ENCODE measurements at places on chromosomes 4 and X.

- DNase-seq, result no peak
Observed at GRCh38 chrX:33855251-33855650, 276.9 kb downstream of the FAM47A start.

- DNase-seq, result no peak
Observed at GRCh38 chrX:150355913-150356312, 7.2 kb upstream of the MAMLD1 start.

DNA sequence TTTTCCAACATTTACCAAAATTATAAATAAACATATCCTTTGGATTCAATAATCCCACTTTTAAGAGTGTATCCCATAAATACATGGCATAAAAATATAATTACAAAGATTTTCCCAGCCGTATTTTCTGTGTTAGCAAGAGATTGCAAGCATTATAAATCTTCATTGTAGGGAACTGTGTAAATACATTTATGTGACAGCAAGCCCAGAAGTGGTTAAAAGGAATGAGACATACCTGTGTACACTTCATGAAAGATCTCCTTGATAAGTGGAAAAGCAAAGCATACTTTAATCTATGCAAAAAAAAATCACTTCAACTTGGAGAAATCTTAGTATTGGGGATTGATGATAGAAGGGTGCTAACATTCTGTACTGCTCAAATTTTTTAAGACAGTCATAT is 173.1 kb downstream of the GASK1B start:
- no peak for DNase-seq

- no peak for DNase-seq
Observed at GRCh38 chr4:108561116-108561515, 59.3 kb upstream of the RPL34 start.

- DNase-seq, result no peak
Observed at GRCh38 chr4:3852309-3852708, 86.1 kb downstream of the ADRA2C start.

DNA sequence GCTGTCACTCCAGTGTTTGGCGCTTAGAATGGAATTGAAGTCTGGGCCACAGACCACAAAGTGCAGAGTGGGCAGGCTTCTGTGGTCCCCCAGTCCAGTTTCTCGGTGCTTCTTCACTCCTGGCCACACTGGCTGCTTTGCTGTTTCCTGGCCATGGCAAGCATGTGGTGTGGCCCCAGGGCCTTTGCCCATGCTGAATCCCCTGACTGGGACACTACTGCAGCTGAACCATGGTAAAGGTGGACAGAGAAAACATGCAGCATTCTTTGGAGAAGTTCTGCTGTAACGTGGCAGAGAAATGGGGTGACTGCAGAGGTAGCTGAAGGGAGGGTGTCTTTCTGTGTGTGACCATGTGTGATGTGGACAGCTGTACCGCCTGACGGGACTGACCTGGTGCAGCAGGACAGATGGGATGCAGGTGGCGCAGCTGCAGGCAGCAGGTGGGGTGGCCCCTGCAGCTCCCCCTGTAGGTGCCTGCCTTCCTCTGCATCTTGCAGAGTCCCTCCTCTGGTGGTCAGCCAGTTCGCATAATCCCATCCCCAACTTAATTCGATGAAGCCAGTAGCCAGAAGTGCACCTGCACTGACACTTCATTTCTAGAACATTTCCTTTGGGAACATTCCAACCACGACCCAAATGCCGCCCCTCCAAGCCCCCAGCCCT is 13.2 kb upstream of the S100P start:
- DNase-seq, result no peak

GRCh38 chr4:152039023-152039481 is 278.2 kb upstream of the GATB start:
- DNase-seq, result no peak

- DNase-seq, result no peak
Observed at GRCh38 chr4:99506781-99507180, 4.0 kb upstream of the C4orf17 start.

GRCh38 chr4:143402776-143403552 is 66.3 kb downstream of the GAB1 start:
- DNase-seq, result no peak

GRCh38 chr4:91092398-91092980 is 965.3 kb downstream of the CCSER1 start:
- no peak for DNase-seq

- DNase-seq, result no peak
Observed at GRCh38 chrX:70437011-70437410, 7.6 kb upstream of the DLG3 start.

GRCh38 chrX:15475021-15475420 is 18.1 kb downstream of the PIR start:
- DNase-seq, result no peak

GRCh38 chr4:104592183-104592582 is 97.5 kb upstream of the CXXC4 start:
- no peak for DNase-seq

DNA sequence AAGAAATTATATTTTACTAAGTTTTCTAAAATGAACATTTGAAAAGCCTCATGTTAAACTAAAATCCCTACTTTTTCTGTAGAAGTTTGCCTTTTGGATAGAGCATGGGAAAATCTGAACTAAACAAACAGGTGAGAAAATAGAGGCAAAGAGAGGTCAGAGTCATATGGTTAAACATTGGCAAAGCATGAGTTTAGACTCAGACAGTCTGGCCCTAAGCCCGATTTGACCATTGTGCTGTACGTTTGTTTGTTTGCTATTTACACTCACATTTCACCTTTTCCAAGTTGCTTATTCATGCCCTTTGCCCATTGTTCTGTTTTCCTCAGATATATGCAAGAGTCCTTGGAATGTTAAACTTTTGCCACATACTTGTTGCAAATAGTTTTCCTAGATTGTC is 85.4 kb downstream of the TIGD2 start:
- no peak for DNase-seq

DNA sequence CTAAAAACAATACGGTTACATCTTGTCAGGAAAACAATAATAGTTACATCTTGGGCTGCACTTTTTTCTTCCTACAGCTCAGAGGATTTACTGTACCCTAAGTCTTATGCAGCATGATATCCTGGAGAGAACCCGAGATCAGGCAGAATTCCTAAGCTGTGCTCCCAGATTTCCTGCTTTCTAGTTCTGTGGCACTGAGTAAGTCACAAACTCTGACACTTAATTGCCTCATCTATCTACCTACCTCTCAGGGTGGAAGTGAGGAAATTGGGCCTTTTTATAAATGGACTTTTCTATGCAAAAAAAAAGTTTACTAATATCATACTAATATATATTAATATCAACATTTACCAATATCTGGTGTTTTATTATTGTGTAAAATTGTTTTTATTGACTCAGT is 438.5 kb downstream of the INPP4B start:
- no peak for DNase-seq

GRCh38 chr4:186651624-186652023 is 72.0 kb downstream of the FAT1 start:
- DNase-seq, result no peak

All from activated effector memory CD4-positive, alpha-beta T cell treated with Interleukin-2 at 50 U/mL for 16 hours (primary cell).